ENCODE measurements at places on chromosomes 1 and 21.

- no peak for DNase-seq
Observed at GRCh38 chr1:167635156-167635648, 5.2 kb downstream of the RCSD1 start.

DNA sequence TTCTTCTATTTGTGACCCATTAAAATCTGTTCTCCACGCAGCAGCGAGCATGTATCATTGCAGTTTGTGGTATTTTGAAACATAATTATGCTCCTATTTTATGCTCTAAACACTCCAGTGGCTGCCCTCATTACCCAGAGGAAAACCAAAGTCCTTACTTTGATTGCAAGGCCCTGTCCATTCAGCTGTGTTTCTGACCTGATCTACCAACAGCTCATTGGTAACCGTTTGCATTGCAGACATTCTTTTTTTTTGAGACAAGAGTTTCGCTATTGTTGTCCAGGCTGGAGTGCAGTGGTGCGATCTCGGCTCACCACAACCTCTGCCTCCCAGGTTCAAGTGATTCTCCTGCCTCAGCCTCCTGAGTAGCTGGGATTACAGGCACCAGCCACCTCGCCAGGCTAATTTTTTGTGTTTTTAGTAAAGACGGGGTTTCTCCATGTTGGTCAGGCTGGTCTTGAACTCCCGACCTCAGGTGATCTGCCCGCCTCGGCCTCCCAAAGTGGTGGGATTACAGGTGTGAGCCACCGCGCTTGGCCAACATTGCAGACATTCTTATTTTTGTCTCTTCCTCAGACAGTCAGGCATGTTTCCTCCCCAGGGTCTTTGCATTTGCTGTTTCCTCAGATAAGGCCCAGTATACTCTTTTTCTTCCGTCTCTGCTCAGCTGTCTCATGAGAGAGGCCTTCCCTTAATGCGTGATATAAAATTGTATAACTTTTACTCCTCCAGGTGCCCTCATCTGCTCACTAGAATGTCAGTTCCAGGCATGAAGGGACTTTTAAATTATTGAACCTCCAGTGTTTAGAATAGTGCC is 32.5 kb downstream of the THRAP3 start:
- DNase-seq: no peak

- no peak for DNase-seq
Observed at GRCh38 chr1:222592171-222592570, 2.4 kb upstream of the TAF1A start.

- DNase-seq: peak; percentile 54
Observed at GRCh38 chr1:189708674-189709073, 769.0 kb downstream of the BRINP3 start.

- no peak for DNase-seq
Observed at GRCh38 chr21:42236014-42236413, 17.1 kb downstream of the ABCG1 start.

GRCh38 chr1:208782186-208782585 is 538.0 kb upstream of the PLXNA2 start:
- no peak for DNase-seq

- DNase-seq: no peak
Observed at GRCh38 chr1:164647211-164647610, 88.2 kb downstream of the PBX1 start.

DNA sequence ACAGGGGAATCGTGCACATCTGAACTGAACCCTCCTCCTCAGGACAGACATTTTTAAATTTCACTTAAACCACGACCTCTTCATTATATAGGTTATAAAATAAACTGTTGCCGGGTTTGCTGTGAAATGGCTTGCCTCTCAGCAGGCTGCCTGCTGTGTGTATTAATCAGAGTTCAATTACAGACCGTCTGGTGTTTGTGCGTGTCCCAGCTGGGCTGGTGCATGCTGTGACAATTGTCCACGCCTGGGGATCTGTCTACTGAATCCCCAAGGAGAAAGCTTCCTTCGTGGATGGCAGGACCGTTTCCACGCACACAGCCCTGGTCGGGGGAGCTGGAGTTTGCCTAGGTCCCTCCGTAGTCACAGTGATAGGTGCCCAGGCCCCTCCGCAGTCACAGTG is 13.4 kb upstream of the AGPAT3 start:
- no peak for DNase-seq

DNA sequence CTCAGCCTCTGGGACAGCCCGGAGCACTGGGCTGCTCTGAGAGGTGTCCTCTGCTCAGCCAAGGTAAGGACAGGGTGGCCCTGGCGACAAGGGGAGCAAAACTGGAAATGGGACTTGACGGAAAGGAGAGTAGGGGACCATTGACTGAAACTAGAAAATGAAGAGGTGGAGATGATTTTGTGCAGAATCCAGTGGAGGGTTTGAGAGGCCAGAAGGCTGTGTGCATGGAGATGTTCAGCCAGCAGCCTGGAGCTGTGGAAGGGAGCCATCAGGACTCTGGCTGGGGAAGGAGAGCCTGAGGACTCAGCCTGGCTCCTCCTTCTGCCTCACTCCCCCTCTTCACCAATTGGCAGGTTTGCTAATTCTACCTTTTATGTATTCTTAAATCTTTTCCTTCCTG is 114.2 kb downstream of the EDEM3 start:
- no peak for DNase-seq

GRCh38 chr1:65002156-65002507 is 35.8 kb upstream of the JAK1 start:
- DNase-seq: no peak

DNA sequence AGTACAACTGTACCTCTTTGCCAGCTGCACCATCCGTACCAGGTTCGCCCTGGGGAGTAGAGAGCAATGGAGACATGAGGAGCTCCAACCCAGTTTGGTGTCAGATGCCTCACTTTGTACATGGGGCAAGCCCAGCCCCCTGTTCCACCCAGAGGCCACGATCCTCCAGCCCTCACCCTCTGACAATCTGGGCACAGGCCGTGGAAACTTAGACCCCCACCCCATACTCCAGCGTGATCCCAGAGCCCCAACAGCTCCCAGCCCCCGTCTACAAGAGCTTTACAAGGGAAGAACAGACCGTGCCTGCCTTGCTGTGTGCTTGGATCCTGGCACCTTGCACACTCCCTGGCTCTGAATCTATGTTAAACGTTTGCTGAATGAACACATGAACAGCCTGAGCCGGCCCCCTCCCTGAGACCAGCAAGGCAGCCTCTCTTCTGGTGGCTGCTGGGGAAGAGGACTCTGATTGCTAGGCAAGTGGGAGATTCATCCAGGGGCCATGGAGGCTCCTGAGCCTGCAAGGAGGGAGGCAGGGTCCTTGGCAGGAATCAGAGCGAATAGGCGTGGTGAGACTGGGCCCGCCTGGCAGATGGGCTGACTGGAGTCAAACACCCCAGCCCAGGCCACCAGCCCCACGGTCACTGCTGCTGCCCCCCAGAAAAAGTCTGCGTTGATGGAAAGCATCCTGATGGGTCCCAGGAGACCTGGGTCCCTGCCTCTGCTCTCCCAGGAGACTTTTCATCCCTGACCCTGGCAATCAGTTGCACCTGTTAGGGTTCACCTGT is 12.5 kb upstream of the PEF1 start:
- DNase-seq: no peak

All from BE2C (cell line).